CD4-positive, alpha-beta T cell treated with Interferon gamma for 1 hour (primary cell): ENCODE measurements at places on chromosomes 7 and 10.

- no peak for DNase-seq
Measured at GRCh38 chr7:98922392-98923187, 44.3 kb downstream of the TRRAP start.

GRCh38 chr7:35366167-35367155, 112.6 kb upstream of the TBX20 start:
- DNase-seq = no peak

DNA sequence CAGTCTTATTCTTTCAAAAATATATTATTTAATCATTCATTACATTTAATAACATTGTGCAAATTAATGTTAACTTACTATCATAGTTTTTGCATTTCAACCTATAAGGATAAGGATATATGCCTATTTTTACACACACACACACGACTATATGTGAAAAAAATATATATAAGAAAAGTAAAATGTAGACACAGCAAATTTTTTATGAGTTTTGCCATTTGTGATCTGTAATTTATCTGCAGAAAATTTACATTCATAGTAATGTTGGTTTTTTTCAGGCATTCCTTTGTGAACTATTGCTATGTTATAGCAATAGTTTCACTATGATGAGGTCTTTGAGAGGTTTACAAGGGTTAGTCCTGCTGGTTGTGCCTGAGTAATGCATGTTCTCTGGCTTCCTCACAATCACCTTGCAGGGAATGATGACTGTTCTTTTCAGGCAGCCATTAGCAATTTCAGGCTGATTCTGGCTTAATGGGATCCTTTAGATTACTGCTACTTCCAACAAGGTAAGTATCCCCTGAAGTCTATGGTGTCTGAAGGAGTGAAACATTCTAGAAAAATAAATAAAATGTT, 183.7 kb upstream of the CDK1 start:
- no peak for DNase-seq

DNA sequence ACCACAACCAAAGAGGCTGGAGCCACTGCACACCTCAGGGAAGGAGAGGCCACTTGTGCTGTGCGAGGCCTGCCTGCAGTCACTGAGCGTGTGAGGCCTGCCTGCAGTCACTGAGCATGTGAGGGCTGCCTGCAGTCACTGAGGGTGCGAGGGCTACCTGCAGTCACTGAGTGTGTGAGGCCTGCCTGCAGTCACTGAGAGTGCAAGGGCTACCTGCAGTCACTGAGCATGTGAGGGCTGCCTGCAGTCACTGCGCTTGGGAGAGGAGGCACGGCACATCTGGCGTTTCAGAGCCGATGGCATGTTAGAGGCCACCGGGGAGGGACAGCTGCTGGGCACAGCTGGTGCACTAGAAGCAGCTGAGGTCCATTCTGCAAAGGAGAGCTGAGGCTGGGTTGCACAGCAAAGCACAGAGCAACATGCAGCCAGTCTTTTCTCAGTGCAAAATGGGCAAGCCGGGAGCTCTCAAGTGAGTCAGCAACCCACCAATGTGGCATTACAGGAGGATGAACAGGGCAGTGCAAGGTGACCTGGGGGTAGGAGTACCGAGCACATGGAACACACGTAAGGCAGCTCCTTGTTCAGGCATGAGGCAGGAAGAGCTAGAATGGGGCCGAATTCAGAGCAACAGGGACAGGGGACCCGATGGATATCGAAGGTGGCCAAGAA, 540.1 kb downstream of the PTPRN2 start:
- no peak for DNase-seq

- DNase-seq = no peak
Measured at GRCh38 chr10:62413652-62414051, 39.5 kb downstream of the ZNF365 start.

- DNase-seq = no peak
Measured at GRCh38 chr7:35802649-35803048, 1.8 kb downstream of the SEPTIN7 start.

DNA sequence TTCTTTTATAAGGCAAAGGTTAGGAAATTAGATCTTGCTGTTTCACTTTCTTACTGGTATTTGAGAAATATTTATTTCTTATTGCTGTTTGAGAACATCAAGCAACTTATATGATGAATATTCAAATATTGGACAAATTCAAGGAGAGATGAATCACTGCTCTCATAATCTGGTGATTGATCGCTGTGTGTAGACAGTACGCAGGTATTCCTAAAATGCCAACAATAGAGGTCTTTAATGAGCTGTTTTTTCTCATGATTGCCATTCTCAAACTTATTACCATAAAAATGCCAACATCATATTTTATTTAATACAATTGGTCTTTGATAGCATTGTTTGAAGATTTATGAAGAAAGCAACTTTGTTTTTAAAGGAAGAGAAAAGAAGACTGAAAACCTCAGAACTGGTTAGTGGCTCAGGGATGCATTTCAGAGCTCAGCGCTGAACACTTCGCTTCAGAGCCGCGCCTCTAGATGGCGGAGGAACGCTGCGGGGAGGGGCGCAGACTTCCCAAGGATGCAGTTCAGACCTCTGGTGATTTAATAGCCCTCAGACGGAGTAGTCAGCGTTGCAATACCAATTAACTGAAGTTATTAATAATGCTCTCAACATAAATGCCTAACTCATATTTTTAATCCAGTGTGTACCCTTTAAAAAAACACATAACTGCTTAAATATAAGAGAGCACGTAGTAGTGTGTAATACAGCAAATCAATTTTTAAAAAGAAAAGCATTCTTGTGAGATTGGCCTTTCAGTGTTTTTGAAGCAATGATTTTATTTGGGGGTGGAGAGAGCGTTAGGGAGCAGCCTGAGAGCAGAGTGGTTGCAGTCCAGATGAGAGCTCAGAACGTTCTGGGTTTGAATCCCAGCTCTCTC, 38.5 kb upstream of the STEAP4 start:
- peak; percentile 21 for DNase-seq

GRCh38 chr7:1666317-1666822, 3.7 kb upstream of the ELFN1 start:
- DNase-seq = no peak

DNA sequence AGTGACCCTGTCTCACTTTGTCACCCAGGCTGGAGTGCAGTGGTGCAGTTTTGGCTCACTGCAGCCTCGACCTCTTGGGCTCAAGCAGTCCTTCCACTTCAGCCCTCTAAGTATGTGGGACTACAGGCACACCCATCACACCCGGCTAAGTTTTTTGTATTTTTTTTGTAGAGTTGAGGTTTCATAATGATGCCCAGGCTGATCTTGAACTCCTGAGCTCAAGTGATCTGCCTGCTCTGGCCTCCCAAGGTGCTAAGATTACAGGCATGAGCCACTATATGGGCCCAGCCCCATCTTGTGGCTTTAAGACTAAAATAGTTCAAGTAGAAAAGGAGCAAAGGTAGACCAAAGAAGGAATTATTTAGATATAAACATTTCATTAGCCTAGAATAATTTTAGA, 65.5 kb downstream of the MLLT10 start:
- DNase-seq = no peak

GRCh38 chr7:2034291-2035201, 198.2 kb downstream of the MAD1L1 start:
- no peak for DNase-seq

GRCh38 chr10:111429288-111430028, 352.6 kb downstream of the ADRA2A start:
- DNase-seq = no peak

- no peak for DNase-seq
Measured at GRCh38 chr7:102927312-102927933, 14.6 kb downstream of the LRRC17 start.

GRCh38 chr7:121107923-121108498, 119.5 kb downstream of the CPED1 start:
- DNase-seq = no peak

DNA sequence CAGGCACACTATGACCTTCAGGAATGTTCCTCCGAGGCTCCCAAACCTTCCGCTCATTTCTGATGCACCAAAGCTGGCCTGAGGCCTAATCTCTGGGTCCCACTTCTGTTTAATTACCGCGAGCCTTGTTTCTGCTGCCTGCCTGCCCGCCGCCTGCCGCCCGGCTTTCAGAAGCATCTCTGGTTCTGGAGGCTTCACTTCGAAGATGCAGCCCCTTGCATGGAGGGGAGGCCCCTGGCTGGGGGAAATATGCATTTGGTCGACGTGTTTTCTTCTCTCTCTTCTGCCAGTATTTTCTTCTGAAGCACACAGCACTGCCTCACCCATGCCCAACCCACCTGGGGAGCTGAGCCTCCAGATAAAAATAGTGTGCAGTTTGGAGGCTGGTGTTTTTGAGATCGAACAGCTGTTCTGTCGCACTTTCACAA, 166.9 kb downstream of the PAXIP1 start:
- no peak for DNase-seq

GRCh38 chr10:4704034-4704545, 121.9 kb upstream of the AKR1E2 start:
- no peak for DNase-seq

DNA sequence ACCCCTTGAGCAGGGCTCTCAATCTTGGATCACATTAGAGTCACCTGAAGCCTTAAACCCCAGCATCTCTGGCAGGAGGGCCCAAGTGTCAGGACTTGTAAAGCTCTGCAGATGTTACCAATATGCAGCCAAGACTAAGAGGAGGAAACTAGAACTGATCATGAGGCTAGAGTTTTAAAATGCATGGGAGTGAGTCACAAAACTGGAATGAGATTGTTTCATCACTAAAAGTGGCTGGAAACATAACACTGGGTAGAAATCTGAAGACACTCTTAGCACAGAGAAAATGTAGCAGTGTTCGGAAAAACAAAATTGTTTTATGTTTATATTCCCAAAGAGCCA, 63.3 kb upstream of the GHITM start:
- DNase-seq = no peak

GRCh38 chr7:54738737-54739136, 20.3 kb downstream of the SEC61G start:
- no peak for DNase-seq

DNA sequence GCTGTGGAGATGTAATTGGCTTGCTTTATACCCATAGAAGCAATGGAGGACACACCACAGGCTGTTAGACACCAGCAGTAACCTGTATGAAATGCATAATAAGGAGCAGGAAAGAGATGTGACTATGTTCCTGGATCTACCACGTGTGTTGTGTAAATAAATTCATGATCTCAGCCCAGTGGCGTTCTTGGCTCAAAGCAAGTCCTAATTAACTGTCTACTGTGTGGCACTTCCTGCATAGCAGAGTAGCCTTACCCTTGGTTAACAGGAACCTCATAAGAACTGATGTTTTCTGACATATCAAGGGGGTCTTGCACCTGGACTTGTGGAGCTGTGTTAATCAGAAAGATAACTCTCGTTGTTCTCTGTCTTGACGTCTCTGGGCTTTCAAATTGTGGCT, 25.7 kb upstream of the FAM180A start:
- no peak for DNase-seq

DNA sequence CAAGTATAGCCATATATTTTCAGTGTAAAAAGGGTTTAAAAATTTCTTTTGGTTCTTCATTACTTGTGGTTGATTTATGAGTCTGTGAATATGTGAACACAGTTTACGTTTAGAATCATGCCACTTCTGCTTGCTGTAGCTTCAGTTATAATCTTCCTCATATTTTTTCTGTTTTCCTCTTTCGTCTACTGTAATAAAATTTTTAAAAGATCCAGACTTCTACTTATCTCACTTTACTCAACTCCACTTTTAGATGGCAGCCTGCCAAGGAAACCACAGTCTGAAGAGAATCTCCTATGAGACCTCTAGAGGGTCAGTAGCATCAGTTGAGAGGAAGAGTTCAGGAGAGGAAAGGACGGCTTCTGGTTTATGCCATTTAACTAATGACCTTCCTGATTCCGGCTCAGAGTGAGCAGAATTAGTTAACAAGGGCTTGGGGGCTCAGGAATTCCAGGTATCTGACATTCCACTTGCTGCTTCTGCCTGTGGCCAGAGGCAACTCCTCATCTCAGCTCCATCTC, 21.4 kb downstream of the CREB5 start:
- no peak for DNase-seq

DNA sequence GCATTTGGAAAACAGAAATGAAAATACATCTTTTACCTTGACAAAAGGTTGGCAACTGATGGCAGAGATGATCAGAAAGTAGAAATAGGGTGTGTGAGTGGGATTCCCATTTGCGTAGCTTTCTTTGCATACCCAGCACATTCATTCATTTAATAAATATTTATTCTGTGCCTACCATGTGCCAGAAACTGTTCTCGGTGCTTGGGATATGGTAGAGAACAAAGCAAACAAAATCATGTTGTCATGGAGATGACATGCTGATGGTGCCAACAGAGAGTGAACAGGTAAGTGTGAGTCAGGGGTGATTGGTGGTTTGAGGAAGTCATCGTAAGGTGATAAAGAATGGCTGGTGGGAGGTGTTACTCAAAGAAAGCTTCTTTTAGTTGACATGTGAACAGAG, 45.4 kb downstream of the CACNB2 start:
- DNase-seq = no peak
